Right cardiac atrium (tissue), 5 donors: ENCODE measurements at places on chromosomes 5 and 9. TPM values are rescaled to one million over a fixed set of nuclear protein-coding genes. Genes with fewer than 3 reads are reported as not detected.
A peak's percentile ranks its signal among the peaks of the same experiment; 100 is the strongest.

Gene TEX48
- total RNA-seq, result not detected

GRCh38 chr5:178640331-178641045 is 13.6 kb upstream of the CLK4 start:
- no peak for DNase-seq

DNA sequence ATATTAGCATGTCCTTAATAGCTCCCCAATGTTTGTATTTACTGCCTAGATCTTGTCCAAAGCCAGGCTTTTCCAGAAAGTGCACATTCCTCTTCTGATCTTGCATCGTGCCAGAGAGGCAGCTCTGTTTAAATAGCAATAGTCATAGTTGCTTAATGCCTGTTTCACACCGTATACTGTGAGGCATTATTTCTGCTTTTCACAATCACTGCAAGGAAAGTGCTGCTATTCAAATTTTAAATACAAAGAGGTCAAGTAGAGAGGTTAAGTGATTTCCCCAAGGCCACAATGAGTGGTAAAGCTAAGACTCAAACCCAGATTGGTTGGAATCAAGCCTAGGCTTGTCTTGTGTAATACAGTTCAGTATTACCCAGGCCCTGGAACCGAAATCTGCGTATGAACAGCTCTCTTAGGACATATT is 153.6 kb downstream of the SNX18 start:
- no peak for DNase-seq

Gene MYOT
- 14.5 TPM for total RNA-seq

GRCh38 chr9:71911061-71911907 is at the start of the genes ABHD17B and C9orf85:
TSS of gene ABHD17B (minus strand) at chr9:71911193. CDS start at chr9:71875080, 36,113 bp downstream.
TSS of gene C9orf85 (plus strand) at chr9:71911639. CDS start at chr9:71911735, 96 bp downstream.
- DNase-seq, result peak; percentile 100

Gene PTPN3
- 5.8 TPM for total RNA-seq

DNA sequence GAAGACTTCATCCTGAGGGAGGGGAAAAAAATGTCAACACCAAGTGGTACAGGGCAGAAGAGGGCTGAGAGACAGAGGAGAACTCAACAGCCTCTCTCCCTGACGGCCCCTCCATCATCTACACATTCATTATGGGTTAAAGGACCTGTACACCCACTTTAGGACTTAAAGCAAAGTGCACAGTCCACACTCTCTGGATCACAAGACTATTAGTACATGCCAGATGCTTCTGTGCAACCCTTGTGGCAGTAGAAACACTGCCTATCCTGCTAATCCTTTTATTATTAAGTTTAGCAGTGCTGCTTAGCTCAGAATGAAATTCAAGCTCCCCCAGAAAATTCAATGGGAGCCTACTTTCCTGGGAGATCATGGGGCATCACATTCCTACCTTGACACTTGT is 1.9 kb downstream of the FRMD3 start:
- DNase-seq, result no peak
